ENCODE measurements at places on chromosomes 3 and 15.

DNA sequence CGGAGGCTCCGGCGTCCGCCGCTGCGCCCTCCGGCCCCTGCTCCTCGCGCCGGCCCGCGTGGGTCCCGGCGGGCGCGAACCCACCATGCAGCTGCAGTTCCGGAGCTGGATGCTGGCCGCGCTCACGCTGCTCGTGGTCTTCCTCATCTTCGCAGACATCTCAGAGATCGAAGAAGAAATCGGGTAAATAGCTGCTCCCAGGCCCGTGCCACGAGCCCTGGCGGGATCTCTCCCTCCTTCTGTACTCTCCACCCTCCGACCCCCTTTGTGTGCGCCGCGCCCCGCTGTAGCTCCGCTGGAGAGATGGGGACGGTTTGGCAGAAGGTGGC is 263 bp downstream of the ST8SIA2 start:
- no peak for DNase-seq

- no peak for DNase-seq
These were observed 14.3 kb downstream of the CEP152 start for GRCh38 chr15:48796521-48796920.

DNA sequence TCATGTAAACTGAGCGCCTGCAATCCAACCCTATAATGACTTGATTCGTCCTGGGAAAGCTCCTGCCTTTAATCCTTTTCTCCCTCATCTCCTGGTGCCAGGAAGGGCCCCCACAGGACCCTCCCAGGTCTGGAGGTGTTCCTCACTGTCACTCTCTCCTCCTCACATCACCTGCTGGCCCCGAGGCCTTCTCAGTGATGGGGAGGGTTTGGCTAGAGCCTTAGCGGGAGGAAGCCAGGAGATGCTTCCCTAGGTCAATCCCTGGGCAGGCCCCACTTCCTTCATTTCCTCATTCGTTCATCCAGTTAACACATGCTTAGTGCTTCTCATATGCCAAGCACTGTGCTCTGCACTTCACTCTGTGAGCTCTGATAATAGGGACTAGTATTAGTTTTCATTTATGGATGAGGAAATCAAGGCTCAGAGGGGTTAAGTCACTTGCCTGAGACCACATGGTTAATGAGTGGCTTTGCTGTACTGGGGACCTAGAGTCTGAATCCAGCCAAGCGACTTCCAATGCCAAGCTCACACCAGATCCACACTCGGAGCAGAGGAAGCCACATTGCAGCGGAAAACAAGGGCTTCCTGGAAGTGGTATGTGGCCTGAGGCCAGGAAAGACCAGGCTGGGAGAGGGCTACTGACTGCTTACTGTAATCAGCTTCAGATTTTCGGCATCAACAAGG is 50.3 kb upstream of the CHRNB4 start:
- no peak for DNase-seq

DNA sequence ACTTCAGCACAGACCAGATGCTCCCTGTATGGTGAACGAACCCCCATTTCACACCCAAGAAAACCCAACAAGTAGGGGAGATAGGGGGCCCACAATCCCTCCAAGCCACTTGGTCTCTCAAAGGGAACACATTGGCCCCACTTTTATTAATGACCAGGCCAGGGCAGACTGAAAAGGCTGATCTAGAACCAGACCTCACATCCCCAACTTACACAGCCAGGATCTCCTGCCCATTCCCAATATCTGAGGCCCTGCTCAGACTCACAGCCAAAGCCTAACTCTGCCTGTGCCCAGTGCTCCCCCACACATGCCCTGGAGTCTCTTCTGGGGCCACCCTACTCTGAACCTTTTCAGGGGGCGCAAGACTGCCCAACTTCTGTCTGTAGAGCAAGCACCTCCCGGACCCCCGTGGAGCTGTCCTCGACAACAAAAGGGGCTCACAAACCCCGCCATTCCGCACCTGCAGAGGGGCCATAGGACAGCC is 1.8 kb downstream of the PLXNB1 start:
- DNase-seq, result no peak

DNA sequence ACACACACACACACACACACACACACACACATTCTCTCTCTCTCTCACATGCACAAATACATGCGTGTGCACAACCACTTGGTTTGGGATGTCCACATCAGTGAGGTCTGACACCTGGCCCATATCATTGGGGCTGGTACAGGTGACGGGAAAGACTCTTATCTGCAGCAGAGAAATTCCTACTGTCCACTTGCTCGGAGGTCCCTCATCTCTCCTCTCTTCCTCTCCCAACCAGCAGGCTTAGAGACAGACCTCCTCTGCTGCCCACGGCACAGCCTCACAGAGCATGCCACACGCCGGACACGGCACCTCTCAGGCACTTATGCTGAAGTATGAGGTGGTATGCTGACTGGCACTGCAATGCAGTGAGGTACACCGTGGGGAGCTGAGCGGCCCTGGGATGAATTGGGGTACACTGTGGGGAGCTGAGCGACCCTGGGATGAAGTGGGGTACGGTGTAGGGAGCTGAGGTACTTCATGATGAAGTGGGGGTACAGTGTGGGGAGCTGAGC is 41.7 kb downstream of the MAGEF1 start:
- DNase-seq, result no peak

DNA sequence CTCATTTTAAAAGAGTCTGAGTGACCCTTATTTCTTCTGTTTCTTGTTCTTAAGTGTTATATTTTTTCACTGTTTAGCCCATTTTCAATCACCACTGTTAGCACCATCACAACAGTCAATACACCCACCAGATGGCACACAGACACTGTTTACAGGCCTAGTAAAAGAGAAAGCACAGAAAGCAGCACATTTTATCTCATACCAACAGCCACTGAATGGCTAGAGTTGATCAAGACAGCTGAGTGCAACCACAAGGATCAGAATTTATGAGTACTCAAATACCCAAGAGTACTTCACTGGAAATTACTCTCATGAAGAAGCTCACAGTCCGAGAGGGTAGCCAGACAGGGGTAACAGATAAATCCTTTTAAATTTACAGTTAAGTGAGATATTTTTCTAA is 127.0 kb downstream of the TFDP2 start:
- DNase-seq, result no peak

- DNase-seq, result no peak
These were observed 42.2 kb upstream of the ROBO2 start for GRCh38 chr3:76997733-76998132.

- no peak for DNase-seq
These were observed 9.6 kb downstream of the LRRK1 start for GRCh38 chr15:100928632-100929280.

GRCh38 chr3:195134431-195134830 is 136.5 kb downstream of the XXYLT1 start:
- no peak for DNase-seq

- DNase-seq, result no peak
These were observed 2.9 kb downstream of the PLEKHO2 start for GRCh38 chr15:64844576-64845145.

- DNase-seq, result no peak
These were observed 30.6 kb downstream of the CYP19A1 start for GRCh38 chr15:51307811-51308210.

- DNase-seq, result peak; percentile 4
These were observed 365.6 kb downstream of the MAGI1 start for GRCh38 chr3:65672871-65673815.

- DNase-seq, result no peak
These were observed 76.2 kb downstream of the OCA2 start for GRCh38 chr15:28022961-28023360.

- no peak for DNase-seq
These were observed 330.9 kb downstream of the ERC2 start for GRCh38 chr3:56137415-56137814.

DNA sequence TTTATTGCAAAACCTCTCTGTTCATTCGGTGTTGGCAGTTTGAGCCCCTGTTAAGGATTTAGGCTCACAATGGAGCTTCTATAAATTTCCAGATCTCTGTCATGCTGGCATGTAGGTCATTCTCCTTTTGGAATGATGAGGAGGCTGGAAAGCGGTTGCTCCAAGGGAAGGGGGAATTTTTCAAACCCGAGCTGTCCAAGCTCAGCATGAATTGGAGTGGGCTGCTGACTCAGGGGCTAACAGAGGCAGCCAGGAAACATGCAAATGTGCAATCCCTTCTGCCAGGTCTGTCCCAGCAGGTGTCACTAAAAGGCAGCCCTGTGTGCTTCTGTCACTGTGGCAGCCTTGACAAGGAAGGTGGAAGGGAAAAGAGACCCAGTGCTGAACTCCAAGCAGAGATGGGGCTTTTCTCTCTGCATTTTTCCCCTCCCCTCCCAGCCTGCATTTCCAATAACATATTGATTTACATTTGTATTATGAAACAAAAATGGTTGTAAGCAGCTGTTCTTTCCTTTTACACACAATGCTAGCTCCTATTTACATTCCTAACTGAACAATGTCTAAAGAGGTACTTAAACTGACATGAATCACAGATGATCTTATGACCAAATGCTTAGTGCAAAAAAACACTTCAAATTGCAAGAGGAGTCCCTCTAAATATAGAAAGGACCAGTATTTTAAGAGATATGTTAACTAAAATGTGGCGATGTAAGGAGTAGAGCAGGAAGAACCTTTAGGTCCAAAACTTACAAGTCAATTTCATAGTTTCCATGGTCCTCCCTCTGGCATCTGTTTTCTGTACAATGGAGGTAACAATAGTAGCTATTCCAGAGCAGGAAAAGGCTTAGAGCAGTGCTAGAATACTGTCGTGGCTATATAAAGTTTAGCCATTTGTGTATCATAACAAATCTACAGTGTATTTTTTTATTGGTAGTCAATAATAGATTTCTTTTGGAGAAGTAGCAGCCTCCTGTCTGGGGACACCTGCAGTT is 84.5 kb upstream of the ATP10A start:
- DNase-seq, result peak; percentile 4

- no peak for DNase-seq
These were observed 16.9 kb downstream of the CEP19 start for GRCh38 chr3:196694941-196695848.

DNA sequence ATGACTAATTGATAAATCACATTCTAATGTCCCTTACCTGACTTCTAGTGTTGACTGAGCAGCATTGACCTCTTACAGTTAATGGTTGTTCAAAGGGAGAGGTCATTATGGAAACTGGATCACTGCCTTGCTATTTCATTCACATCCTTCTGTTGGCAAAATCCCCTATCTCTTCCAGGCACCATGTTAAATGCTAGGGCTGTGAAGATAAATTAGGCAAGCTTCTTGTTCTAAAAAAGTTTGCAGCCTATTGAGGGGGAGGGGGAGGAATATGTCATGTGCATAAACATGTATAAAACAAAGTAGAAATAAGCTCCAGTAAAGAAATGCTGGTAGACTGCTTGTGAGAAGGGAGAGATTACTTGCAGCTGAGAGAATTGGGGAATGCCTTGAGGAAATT is 84.8 kb upstream of the MLF1 start:
- no peak for DNase-seq

GRCh38 chr15:70057931-70058641 is 39.6 kb downstream of the TLE3 start:
- no peak for DNase-seq

DNA sequence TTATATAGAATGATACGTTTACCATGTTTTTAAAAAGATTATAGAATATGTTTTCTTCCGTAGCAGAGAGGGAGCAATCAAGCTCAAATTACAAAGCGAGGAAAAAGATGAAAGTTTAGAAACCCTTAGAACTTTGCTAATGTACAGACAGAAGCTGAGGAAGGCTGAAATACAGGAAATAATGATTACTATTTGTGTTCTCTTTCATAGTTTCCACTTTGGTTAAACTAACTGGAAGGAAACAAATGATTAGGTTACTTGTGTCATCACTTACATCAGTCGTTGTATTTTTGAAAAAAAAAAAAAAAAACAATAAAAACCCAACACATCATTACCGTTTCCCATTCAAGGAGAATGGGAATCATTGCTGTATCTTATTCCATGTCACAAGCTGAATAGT is 337.8 kb upstream of the CBLB start:
- no peak for DNase-seq

DNA sequence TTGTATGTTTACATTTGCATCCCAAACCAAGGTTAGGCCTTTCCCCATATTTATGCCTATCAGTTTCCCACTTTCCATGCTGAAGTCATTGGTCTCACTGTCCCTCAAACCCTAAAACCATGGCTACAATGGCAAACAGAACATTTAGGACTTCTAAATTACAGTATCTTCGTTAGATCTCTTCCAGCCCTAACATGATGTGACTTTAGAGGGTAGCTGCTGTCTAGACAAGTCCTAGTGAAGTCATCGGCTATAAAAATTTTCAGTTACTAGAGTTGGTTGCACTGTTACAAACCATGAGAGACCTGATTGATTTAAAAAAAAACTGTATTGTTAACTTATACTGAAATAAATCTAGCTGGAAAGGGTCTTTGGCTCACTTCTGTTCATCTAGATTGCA is 54.6 kb downstream of the TM4SF4 start:
- no peak for DNase-seq

DNA sequence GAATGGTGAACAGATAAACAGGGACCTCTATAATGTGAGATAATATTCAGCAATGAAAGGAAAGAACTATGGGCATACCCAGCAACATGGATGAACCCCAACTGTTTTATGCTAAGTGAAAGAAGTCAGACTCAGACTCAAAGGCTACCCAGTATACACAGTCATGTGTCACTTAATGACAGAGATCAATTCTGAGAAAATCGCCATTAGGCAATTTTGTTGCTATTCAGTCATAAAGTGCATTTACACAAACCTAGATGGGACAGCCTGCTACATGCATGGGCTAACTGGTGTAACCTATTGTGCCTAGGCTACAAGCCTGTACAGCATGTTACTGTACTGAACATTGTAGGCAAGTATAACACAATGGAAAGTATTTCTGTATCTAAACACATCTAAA is 76.5 kb downstream of the B3GNT5 start:
- no peak for DNase-seq

DNA sequence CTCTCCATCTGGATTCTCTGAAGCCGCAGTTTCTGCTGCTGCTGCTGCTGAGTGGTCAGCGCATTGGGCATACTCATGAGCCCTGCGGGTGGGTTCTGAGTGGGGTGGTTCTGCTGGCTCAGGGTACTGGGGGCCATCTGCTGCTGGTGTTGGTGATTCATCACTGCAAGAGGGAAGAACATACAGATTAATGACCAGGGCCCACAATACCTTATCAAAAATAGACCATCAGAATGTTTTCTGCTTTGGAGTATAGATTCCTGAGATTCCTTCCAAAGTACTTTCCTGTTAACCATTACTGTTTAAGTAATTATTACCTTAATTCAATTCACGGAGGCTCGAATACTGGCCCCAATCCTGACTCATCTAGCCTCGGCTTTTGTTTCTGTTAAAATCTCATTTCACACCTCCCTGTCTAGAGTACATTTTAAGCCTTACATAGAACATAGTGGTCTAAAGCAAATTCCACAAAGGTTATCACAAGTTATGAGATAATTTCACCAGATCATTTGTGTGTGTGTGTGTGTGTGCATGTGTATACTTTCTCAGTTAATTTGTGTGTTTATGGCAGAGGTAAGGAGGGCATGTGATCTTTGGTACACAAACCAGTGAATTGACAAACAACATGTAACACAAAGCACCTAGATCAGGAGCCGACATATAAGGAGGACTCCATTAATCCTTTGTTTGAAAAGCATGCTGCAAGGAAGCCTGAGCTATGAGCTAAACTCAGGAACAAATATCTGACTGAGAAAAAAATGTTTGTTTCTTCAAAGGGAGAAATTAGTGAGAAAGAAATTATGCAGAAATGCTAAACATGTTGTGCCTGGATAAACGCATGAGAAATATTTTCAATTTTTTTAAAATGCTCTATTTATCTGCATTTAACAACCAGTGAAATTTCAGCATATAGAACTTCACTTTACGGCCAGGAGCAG is 68.1 kb downstream of the TM4SF4 start:
- DNase-seq, result no peak
